ENCODE measurements at places on chromosomes 2 and 18.

DNA sequence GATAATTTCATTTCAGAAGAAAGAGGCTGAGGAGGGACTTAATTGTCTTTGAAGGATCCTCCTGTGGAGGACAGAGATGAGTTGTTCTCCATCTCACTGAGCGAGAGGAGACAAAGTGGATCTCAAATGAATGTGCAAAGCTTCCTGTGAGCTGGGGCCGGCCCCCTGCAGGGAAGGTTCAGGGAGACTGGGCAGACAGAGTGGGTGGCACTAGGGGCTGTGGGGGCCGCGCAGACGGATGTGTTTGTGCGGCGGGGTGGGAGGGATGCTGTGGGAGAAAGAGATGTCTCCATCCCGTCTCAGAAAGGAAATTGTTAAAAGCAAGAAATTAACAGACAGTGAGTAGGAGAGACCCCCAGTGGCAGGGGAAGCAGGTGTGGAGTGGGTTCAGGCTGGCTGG lies 29.1 kb downstream of the KLHL29 start:
- DNase-seq, result no peak

GRCh38 chr2:120177973-120178372 lies 45.2 kb downstream of the TMEM185B start:
- DNase-seq, result no peak

- DNase-seq, result no peak
Measured at GRCh38 chr2:239278361-239278760, 122.5 kb downstream of the HDAC4 start.

GRCh38 chr2:71101656-71102055 lies 28.4 kb downstream of the MCEE start:
- DNase-seq, result no peak

- DNase-seq, result no peak
Measured at GRCh38 chr2:79585701-79586433, 73.0 kb downstream of the CTNNA2 start.

- no peak for DNase-seq
Measured at GRCh38 chr2:201996006-201996405, 37.6 kb upstream of the FZD7 start.

DNA sequence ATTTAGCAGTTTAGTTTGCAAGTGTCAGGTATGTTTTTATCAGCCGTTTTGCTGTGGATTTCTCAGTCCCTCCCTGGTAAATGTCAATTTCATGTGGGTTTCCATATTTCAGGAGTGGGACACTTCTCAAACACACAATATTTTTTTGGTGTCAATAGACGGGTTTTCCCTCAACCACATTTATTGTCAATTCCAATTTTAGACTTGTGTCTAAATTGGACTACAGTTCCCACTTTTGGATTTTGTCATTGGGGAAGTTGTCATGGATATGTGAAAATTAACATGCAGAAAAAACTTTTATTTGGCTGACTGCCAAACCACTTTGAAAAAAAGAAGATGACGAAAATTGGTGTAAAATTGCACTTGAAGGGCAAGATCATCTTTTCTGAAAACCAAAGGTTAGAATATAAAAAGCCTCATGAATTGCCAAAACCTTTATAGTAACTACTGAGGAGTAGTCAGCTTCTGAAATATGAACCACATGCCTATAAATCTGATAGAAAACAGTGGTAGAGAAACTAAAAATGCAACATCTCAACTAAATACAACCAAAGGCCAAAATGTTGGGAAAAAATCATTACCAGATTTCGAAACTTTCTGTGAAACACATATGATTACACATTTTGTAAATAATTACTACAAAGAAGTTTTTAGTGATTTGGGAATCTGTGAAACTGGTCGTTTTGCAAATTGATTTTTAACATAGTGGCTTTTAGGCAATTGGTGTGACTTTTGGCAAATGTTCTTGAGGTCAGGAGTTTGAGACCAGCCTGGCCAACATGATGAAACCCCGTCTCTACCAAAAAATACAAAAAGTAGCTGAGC lies 106.4 kb downstream of the BCL2L11 start:
- DNase-seq, result no peak

DNA sequence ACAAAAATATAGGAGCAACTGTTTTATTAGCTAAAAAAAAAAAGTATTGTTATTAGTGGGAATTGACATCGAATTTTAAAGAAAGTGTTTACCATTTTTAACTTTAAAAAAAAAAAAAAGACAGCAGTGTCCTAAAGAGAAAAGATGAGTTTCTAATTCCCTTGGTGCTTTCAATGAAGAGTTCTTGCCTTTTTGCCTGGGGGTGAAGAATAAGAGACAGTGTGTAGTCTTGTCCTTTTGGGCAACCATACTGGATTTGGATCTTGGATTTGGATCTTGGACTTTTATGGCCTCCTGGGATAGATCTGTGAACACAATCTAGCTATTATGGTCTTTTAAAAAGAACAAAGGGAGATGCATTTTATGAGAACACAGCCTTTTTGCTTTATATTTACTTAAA lies 60.2 kb upstream of the GLS start:
- no peak for DNase-seq

- no peak for DNase-seq
Measured at GRCh38 chr2:128537646-128538045, 219.0 kb upstream of the HS6ST1 start.

GRCh38 chr2:150866431-150866830 lies 379.0 kb upstream of the RND3 start:
- no peak for DNase-seq

GRCh38 chr2:101706819-101707177 lies 9.3 kb downstream of the MAP4K4 start:
- DNase-seq, result no peak

- DNase-seq, result no peak
Measured at GRCh38 chr2:169736902-169737301, 3.3 kb downstream of the KLHL23 start.

GRCh38 chr2:151947813-151948165 lies 119.6 kb upstream of the ARL5A start:
- DNase-seq, result no peak

- no peak for DNase-seq
Measured at GRCh38 chr2:127514485-127514884, 11.8 kb downstream of the IWS1 start.

DNA sequence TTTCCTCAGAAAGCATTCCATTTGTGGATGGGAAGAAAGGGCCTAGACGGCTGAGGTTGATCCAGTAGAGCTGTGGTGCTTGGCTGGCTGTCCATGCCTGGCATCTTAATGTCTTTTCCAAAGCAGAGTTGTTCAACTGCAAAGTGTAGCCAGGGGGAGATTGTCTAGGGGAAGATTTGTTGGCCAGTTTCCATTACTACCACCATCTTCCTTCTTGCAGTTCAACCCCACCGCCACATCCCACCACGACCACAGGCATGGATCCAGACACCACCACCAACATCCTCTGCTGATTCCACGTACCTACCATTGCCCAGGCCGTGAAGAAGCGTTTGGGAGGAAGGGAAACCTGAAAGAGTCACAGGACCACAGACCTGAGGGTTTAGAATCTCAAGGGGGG lies 50.7 kb upstream of the HAAO start:
- no peak for DNase-seq

GRCh38 chr2:202717598-202718310 lies 83.0 kb downstream of the FAM117B start:
- no peak for DNase-seq

- no peak for DNase-seq
Measured at GRCh38 chr2:111186933-111187332, 66.2 kb downstream of the BCL2L11 start.

DNA sequence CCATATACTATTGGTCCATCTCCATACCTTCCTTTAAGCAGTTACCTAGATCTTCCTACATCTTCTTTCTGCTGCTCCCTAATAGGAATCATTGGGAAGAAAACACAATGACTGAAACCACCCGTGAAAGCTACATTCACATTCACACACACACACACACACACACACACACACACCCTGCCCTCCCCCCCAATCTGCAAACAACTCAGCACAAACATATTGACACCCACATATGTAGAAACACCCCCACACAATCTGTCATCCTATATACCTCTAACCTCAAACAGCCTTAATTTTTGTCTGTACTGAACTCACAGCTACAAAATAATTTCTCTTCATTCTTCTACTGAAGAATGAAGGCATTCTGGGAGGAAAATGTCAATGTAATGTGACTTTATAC lies 63.8 kb downstream of the KLF7 start:
- DNase-seq, result no peak

DNA sequence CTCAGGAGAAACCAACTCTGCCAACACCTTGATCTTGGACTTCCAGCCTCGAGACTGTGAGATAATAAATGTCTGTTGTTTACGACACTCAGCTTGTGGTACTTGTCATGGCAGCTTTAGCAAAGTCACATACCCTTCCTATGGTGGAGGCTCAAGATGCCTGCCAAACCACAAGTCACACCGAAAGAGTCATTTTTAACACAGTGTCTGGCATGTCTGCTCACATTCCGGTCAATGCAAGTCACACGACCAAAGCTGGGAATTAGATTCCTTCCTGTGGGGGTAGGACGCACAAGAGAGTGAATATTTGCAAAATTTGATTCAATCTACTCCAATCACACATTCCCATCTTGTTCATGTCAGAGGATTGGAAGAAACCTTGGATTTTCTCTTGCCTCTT lies 24.6 kb downstream of the KCNE4 start:
- no peak for DNase-seq

- DNase-seq, result no peak
Measured at GRCh38 chr2:51758081-51758480, 726.1 kb upstream of the NRXN1 start.

- DNase-seq, result no peak
Measured at GRCh38 chr18:75207310-75208154, 1.4 kb downstream of the PTGR3 start.

DNA sequence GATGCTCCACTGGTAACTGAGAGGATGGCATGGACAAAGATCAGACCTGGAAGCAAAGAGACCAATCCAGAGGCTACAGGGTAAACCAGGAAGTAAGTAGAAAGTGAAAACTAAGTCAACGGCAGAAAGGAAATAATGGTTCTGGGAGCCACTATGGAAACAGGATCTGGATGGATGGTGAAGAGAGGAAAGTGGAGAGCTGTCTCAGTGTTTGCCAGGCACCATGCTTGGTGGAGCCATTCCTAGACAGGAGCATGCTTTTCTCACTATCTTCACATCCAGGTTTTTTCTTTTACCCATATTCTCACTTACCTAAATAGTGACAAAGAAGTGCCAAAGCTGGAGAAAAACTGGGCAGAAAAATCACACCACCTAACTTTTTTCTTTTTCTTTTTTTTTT lies 22.2 kb downstream of the ZNF521 start:
- no peak for DNase-seq

GRCh38 chr2:60556576-60557485 lies 3.4 kb upstream of the BCL11A start:
- DNase-seq, result no peak

DNA sequence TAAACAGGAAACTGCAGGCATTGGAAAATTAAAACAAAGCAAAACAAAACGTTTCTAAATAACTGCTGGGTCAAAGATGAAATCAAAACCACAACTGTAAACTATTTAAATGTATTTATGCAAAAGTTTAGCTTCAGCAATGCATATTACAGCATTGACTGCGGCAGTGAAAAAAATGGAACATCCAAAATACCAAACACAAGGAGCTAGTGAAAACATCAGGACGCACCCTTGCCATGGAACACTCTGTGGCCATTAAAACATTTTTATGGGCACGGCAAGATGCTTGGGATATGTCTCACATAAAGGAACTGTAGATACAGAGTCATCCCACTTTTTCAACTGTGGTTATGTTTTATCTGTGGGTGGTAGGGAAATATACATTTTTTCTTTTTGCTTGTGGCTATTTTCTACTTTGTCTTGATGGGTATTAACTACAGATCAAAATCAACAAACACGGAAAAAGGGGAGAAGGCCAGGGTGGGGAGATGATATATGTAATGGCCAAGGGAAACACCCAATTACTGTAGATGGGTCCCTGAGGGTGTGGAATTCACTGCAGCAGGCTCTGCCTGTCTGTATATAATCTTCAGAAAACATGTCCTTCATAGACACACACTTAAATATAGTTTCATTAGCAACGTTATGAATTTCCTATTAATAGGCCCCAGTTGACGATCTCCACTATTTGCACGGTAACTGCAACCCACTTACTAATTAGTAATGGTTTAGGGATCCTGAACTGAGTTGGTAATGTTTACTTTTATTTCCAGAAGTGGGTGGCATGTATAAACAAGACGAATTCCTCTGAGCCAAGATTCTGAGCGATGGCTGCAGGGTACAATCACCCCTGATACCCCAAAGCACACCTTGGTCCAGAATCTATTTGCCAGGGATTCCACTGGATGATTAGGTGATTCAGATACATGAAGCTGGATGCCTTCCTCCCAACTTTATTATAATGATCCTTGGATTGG lies 110.5 kb downstream of the ACKR3 start:
- DNase-seq, result no peak

DNA sequence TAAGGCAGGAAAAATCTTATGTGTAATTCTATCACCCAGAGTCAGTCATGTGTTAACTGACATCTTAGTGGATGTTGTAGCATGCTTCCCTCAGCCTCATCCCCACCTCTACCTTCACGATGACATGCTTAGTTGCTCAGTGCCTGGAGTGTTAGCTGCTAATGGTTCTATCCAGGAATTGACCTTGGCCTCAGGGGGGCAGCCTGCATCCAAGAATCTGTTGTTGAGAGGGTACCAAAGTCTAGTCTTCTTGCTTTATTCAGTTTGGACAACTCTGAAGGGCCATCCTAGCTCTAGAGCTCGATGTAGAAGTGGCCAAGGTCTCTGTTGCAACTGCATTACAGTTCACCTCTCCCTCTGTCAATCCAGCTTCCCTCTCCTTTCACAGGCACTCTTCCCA lies 61.2 kb downstream of the ACYP2 start:
- no peak for DNase-seq

DNA sequence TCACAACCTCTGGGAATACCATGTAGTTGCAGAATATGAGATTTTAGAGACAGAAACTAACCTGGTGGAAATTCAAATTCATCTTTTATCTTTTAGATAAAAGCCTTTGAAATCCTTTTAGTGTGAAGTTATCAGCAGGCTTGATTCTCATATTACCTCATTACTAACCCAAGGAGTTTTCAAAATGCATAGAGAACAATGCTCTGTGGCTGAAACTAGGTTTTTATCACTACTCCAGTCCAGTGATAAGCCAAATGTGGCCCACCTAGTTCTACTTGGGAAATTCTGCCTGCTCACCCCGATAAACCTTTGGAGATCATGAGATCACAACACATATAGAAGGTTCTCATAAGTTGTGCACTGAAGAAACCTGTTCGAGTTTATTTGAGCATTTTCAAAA lies 121.7 kb downstream of the MMADHC start:
- no peak for DNase-seq

- no peak for DNase-seq
Measured at GRCh38 chr2:191245869-191246531, 796 bp downstream of the MYO1B start.
